ENCODE measurements at places on chromosomes 7 and 10.

GRCh38 chr10:118850418-118851061 lies 95.8 kb upstream of the CACUL1 start:
- no peak for DNase-seq

GRCh38 chr7:143283381-143283780 lies 1.4 kb upstream of the TMEM139 start:
- no peak for DNase-seq

- DNase-seq, result no peak
Measured at GRCh38 chr7:73314271-73314670, 5.6 kb upstream of the NSUN5 start.

DNA sequence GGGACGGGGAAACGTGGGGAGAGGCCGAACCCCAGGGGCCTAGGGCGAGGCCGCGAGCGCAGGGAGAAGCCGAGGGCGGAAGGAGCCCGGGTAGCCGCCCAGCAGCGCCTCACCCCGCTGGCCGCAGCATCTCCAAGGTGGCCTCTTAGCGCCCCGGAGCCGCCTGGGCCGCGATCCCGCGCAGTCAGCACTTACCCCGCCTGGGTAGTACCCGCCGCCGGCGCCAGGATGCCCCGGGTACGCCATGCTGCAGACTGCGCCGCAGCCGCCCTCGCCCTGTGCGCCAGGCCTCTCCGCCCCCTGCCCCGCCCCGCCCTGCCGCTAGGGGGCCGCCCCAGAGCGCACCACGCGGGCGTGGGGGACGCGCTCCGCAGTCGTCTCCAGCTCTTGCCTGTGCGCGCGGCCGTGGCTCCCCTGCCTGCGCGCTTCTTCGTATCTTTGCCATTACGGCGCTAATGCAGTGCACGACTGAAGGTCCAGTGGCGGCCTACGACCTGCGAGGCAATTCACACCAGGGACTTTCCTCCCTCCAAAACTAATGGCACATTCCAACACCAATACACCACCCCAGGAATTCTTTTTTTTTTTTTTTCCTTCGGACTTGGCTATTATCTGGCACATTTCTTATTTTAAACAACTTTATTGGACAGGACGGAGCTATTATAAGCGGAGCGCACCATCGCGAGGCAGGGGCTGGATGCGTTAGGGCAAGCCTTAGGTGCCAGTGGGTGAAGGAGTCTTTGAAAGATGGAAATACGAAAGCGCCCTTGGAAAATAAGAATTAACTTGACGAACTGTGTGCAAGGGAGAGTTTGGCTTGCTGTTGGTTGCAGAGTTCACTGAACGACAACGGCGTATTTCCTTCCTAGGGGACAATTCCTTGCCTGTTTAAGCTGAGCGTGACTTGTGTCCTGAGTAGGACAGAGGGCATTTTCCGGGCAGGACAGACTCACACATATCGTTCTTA lies at the start of gene SRI:
TSS of gene SRI (minus strand) at position 258 of the 967 bp plus-strand sequence. CDS start at position 246, 12 bp downstream.
- DNase-seq, result peak; percentile 63

- DNase-seq, result no peak
Measured at GRCh38 chr7:28362812-28363211, 49.5 kb upstream of the CREB5 start.

GRCh38 chr7:44044315-44045225 lies at the start of gene DBNL:
DBNL (plus strand) TSS chr7:44044702; CDS start chr7:44044738, 36 bp downstream.
- DNase-seq, result peak; percentile 52

DNA sequence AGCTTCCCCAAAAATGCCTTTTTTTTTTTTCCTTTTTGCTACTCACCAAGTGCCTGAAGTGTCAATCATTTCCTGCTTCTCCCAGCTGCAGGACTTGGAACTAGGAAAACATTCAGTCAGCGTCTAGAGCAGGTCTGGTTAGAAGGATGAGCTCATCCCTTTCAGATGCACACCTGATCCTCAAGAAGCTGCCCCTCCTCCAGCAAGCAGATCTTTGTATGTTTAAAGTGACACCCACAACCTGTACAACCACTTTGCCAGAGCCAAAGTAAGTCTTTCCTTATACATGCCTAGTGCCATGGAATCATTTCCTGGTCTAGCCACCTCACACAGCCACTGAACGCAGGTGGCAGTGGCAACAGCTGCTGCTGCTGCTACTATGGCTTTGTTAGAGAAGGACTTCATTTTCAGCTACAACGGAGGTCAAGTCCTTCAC lies 10.4 kb upstream of the USP54 start:
- DNase-seq, result no peak

- no peak for DNase-seq
Measured at GRCh38 chr7:91357379-91357778, 93.1 kb downstream of the FZD1 start.

DNA sequence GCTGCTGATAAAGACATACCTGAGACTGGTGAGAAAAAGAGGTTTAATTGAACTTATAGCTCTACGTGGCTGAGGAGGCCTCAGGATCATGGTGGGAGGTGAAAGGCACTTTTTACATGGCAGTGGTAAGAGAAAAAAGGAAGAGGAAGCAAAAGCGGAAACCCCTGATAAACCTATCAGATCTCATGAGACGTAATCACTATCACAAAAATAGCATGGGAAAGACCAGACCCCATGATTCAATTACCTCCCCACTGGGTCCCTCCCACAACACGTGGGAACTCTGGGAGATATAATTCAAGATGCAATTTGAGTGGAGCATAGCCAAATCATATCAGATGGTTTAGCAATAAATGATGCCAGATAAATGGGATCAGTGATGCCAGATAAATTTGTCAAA lies 892.0 kb upstream of the CELF2 start:
- no peak for DNase-seq

GRCh38 chr10:21526188-21526859 lies 842 bp upstream of the SKIDA1 start:
- DNase-seq, result peak; percentile 79

GRCh38 chr7:43799605-43800004 lies 41.1 kb downstream of the BLVRA start:
- DNase-seq, result no peak

DNA sequence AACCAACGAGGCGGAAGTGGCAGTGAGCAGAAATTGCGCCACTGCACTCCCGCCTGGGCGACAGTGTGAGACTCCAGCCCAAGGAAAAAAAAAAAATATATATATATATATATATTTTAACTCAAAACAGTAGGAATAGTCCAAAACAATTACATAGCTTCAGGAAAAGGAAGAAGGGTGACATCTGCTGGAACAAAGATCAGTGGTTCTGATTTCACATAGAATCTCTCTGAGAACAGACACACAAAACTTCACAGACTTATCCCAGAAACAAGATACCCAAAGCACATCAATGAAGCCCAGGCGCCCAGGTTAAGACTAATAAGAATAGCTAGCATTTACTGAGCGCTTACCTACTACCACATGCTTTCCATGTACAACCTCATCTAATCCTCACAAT lies 45.0 kb downstream of the DNMBP start:
- no peak for DNase-seq

GRCh38 chr10:33298110-33298509 lies 36.4 kb downstream of the NRP1 start:
- no peak for DNase-seq

GRCh38 chr10:50431791-50432190 lies 180.5 kb upstream of the ASAH2 start:
- DNase-seq, result no peak

DNA sequence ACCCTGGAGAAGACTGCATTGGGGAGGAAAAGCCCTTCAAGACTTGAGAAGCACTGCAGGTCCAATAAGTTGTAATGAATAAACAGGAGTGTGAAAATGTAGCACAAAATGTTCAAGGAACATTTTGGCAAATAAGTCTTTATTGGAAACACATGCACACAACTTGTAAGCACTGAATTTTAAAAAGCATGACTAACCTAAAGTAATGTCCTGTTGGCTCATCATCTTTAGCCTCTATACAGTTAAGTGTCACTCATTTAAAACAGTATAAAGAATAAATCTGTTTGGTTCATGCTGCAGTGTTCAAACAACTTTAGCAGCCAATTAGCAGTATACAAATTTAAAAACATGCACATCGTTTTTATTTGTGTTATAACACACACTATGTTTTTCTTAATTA lies 108.6 kb downstream of the CDK6 start:
- DNase-seq, result no peak

DNA sequence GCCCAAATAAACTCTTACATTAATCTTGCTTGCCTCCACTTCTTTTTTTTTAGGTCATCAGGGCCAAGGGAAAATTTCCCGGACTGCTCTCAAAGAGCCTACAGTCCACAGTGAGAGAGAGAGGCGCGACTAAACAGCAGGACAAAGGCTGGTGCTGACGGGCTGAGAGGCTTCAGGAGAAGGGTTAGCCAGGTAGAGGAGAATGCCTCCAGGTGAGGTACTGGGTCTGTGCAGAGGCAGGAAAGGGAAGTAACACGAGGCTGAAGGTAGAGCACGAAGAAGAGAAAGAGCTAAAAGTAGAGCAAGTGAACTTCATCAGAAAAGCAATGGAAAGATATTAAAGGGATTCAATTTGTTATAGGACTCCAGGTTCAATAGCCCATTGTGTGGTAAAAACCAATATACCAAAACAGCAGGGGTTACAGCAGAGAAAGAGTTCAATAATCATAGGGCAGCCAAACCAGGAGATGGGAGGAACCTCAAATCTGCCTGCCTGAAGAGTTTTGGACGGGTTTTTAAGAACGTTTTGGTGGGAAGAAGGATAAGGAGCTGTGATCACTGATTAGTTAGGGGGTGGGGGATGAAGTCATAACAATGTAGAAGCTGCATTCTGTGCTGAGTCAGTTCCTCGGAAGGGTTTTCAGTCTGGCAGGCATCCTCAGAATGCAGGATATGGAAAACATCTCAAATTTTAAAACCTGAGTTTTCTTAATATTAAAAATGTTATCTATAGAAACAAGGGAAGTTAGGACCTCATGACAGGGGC lies 171.5 kb downstream of the AKR1D1 start:
- DNase-seq, result no peak

DNA sequence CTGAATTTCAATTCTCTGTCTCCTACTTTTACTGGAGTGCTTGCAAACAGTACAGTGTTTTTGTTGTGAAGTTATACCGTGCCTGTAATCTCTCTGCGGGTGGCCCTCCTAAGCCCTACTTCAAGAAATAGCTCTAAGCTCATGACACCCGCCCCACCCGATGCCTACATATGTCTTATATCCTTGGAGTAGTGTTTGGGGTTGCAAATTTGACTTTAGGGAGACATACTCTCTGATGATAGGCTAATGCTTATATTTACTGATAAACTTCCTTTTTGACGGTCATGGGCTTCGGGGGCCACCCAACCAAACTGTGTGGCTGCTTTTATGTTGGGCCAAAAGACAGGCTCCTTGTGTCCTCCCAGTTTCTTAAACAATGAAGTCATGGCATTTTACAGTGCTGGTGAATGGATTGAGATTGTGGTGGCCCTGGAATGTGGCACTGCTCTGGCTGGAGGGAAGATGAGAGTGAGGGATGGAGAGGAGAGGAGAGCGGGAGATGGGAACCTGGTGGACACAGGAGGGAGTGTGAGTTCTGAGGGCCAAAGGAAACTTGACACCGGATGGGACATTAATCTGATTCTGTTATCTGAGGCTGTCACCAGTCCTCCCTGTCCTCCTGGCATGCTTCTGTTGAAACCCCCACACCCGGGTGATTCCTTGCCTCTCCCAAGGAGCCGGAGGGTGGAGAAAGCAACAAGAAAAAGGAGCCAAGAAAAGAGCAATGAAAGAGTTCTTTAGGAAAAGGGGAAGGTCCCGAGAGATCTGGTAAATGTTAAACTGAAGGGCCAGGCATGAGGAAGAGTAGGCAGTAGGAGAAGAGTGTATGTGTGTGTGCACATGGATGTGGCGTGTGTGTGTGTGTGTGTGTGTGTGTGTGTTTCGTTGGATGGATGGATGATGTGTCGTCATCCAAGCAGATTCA lies 113.3 kb downstream of the TCF7L2 start:
- no peak for DNase-seq

GRCh38 chr10:71266918-71267442 lies 52.1 kb upstream of the SLC29A3 start:
- no peak for DNase-seq

DNA sequence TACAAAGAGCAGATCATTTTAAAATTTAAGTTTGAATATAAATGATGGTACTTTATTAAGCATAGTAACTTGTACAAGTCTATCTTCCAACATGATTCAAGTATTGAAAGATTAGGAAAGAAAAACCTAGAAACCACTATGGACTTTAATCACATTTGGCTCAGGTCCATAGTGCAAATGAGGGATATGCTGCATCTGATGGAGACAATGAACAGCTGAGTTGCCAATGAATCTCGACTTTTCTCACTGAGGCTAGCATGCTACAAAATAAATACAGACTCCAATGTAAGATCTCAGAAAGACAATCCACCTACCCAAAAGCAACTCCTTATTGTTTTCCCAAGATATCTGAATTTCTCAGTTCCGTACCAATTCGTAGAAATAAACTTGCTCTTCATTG lies 89.8 kb downstream of the SEMA3A start:
- DNase-seq, result no peak

- DNase-seq, result no peak
Measured at GRCh38 chr10:104806801-104807200, 165.7 kb downstream of the SORCS3 start.

- no peak for DNase-seq
Measured at GRCh38 chr7:151862606-151863381, 14.1 kb downstream of the PRKAG2 start.

GRCh38 chr10:46528171-46528671 lies 28.2 kb downstream of the GPRIN2 start:
- DNase-seq, result no peak

- no peak for DNase-seq
Measured at GRCh38 chr7:50304129-50304910, at the start of gene IKZF1. IKZF1 (plus strand) TSS chr7:50304716; CDS start chr7:50319062, 14,346 bp downstream.

GRCh38 chr7:131544449-131545301 lies 11.8 kb downstream of the PODXL start:
- DNase-seq, result peak; percentile 86

- no peak for DNase-seq
Measured at GRCh38 chr7:135901585-135902540, 75.3 kb downstream of the MTPN start.

DNA sequence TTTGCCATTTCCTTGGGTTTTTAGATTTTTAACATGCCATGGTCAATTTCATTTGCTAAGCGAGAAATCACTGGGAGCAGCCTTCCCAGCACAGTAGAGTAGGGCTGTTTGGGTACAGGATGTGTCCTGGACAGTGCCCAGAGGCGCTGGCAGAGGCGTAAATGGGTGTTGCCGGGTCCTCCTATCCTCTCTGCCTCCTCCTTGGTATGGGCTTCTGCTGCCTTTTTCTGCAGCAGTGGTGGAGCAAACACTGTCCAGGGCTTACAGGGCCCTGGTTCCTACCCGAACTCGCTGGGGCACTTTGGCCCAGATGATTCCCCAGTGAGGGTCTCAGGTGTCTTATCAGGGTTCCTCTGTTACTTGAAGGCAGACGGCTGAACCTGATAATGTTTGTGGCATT lies 298.3 kb downstream of the RPS24 start:
- DNase-seq, result no peak

Measured in smooth muscle cell of the brain vasculature (primary cell).